Activated T-helper 1 cell treated with Interleukin-2 at 50 U/mL for 16 hours (primary cell): ENCODE measurements at places on chromosomes 1 and 21.

DNA sequence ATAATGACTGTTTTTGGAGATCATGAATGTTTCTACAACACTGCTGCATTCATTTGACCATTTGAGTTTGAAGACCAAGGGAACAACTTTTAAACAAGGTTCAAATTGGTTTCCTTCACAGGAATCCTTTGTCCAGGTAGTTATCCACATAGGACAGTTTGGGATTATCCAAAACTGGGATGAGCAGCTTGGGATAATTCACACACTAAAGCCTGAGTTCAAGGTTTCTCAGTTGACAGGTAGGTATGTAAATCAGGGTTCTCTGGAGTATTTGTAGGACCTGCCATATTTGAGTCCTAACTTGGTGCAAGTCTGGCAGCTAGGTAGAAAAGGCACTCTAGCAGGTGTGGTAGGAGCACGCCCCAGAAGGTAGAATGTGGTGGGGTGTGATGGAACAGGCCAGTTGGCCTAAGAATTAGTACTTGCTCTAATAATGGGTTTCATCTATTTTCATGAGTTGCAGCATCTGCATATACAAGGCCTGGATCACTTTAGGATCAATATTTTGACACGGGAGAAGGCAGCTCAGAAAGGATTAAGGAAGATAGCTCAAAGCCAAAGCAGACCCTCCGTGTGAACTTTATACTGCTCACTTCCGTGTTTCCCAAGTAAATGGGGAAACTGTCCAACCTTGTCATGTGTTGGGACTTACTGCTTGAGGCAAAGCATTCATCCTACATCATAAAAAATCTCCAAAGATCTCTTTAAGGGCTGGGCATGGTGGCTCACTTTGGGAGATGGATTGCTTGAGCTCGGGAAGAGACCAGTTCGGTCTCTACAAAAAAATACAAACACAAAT lies 14.1 kb upstream of the RAB42 start:
- no peak for DNase-seq

DNA sequence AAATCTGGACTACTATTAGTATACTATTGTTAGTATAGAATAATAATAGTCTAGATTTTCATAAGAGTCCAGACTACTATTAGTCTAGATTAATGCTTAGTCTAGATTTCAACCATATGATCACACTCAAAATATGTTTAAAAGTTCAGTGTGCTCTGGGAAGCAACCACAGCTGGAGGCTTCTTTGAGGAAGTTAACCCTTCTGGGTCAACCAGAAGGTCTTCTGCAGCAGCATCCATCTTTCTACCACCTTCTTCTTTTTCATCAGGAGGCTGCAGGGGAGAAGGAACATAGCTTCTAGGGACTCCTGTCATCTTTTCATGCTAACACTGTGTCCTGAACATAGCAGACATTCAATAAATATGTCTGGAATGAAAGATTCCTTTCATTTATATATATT lies 51.2 kb upstream of the DNAJC6 start:
- no peak for DNase-seq

DNA sequence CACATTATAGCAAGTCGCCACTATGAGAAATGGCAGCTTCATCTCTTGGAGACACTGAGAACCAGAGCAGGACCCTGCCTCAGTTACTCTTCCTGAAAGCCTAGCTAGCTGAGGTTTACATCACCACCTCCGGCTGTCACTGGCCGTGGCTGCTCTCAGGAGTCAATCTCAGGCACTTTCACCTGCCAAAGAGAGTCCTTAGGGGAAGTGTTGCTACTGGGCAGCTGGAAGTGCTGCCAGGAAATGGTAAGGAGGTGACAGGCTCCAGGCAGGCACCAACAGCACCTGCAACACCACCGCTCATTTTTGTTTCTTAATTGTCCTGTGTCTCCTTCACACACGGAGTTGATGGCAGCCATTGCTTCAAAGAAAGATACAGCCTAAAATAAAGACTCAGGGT lies 92.5 kb downstream of the DSCAM start:
- DNase-seq = no peak

- DNase-seq = no peak
Observed at GRCh38 chr1:228977741-228978140, 242.5 kb downstream of the RHOU start.

DNA sequence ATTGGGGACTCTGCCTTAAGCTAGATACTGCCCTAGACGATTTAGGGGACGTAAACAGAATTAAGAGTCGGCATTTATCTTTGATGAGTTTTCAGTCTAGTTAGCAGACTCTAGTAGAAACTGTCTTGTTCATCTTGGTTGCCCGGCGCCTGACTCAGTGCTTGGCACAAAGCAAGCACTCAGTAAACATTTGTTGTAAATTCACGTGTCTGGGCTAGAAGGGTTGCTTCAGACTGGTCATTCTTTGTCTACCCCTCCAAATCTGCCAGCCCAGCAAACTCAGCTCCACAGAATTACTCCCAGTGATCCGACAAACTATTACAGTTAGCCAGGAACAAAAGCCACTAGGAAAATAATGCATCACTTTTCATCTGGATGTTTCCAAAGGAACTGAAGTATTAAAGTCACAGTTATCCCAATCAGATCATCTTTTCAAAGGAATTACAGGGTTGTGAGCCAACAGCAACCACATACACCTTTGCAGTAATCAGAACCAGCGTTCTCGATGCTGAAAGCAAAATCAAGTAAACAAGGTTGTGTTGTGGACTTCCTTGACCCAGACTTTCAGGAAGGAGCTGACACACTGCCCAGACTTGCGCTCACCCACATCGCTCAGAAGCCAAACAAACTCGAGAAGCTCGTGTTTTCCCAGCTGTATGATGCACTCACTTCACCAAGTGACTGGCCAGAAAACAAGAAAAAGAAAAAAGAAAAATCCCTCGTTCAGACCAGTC lies 66.5 kb upstream of the GADD45A start:
- DNase-seq = no peak

GRCh38 chr1:247435030-247435758 lies 19.2 kb downstream of the NLRP3 start:
- DNase-seq = no peak

DNA sequence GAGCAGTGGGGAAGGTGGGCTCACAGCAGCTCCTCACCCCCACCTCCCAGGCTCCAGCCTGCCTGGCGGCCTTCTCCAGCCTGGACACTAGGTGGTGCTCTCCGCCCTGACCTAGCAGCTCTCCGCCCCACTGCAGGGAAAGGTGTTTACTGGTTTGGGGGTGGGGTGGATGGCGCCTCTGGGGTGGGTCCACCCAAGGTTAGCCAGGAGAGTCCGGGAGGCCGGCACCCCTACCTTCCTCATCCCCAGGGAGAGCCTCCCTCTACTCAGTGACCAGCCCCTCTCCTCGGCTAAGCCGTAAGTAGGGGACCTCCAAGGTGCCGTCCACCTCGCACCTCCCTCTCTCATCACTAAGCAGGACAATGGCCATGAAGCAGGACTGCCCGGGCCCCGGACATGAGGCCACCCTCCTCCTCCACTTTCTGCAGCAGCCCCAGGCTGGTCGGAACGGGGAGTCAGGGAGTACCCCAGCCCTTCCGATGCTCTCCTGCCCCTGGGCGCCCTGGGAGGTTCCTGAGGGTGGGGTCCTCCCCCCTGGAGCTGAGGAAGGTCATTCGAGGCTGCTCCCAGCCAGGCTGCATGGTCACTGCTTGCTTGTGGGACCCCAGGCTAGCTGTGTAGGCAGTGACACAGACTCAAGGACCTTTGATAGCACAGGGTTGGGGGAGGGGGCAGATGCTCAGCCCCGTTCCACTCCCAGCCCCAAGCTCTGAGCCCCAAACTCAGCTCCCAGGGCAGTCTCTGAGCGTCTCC lies 101.4 kb upstream of the VAMP3 start:
- peak; percentile 25 for DNase-seq

DNA sequence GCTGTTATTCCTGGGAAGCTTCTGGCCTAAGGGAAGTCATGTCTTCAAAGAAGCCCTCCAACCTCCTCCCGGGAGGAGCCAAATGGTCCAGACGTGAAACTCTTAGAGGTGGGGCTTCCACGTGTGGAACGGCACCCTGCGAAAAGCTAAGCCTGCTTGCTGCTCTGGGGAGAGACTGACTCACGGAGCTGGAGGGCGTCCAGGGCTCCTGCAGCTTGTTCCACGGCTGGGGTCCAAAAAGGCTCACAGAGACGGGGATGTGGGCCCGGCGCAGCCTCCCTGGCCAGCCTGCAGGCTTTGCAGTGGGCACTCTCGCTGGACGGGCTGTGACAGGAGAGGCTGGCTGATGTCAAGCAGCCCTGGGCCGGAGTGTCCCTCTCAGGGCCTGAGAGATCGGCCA lies 105.1 kb downstream of the COLGALT2 start:
- DNase-seq = no peak

GRCh38 chr1:57551476-57551875 lies 127.6 kb upstream of the DAB1 start:
- DNase-seq = no peak

DNA sequence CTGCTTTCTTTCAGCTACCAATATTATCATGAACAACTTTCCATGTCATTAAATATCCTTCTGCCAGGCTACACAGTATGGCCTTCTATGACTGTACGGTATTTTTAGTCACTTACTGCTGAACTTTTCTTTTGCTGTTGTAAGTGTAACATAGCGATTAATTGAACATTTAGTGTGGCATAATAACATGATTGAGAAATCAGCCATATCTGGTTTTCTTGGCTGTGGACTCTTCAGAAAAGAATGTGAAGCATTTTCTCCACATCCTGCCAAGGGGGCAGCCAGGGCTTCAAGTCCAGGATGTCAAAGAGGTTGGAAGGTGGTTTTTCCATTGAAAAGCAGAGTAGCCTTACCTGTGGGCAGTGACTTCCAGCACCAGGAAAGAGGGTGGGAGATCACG lies 8.8 kb upstream of the AHCYL1 start:
- no peak for DNase-seq

DNA sequence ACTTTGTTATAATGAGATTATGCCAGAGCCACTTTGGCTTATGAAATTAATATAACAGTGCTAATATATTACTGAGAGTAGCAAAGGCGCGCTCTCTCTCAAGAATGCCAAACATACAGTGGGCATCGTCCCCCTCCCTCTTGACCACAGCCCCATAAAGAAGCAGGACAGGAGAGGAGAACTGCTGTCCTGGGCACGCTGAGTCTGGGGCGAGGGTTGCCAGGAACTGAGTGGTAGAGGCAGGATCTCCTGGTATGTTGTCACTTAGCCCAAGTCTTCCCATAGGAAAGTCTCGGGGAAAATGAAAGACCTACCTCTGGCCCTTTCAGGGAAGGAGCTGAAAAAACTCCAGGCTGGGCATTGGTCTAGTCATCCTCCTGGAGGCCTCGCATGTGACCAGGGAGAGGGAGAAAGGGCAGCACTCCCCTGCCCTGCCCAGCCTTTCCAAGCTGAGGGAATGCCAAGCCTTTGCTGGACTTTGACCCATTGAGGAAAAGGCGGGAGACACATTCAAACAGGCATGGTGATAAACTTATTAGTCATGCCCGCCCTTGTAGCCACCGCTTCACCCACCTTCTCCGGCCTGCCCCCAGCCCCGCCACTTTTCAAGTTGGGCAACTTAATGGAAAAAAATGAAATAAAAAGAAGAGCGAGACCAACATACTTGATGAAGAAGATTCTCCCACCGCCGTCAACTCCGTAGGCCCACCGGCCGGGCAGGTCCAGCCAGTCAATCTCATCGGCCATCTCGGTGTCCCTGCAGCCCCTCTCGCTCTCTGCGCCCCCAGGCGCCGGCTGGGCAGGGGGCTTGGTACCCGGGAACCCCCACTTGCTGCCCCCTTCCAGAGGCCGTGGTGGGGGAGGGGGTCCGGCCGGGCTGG lies 17.4 kb upstream of the PLEKHA6 start:
- no peak for DNase-seq

- DNase-seq = no peak
Observed at GRCh38 chr1:71780681-71781080, 501.7 kb downstream of the NEGR1 start.

DNA sequence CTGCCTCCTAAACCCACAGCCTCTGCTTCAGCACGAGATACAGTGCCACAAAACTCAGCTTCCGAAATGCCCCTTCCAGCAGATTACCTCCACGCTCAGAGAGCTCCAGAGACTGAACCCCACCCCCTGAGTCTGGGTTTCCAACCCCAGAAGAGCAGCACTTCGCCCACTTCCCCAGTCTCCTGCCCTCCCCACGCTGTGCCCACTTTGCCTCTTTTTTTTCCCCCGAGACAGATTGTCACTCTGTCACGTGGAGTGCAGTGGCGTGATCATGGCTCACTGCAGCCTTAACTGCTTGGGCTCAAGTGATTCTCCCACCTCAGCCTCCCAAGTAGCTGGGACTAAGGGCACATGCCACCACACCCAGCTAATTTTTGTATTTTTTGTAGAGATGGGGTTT lies 10.1 kb downstream of the ICMT start:
- no peak for DNase-seq

DNA sequence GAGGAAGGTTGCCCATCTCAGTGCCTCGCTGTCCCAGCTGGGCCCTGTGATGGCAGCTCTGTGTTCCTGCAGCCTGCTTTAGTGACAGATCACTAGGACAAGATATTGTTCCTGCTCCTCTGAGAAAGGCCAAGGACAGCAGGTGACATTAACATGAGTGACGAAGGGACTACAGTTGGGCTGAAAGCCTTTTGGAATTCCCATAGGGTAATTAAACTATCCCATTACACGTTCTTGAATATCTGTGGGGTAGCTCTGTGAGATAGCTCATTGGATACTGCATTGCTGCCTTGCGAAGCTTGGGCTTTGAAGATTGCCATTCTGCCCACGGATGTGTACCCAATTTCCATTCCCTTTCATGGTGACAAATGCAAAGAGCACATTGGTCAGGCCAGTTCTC lies 78.2 kb upstream of the COA6 start:
- DNase-seq = no peak

DNA sequence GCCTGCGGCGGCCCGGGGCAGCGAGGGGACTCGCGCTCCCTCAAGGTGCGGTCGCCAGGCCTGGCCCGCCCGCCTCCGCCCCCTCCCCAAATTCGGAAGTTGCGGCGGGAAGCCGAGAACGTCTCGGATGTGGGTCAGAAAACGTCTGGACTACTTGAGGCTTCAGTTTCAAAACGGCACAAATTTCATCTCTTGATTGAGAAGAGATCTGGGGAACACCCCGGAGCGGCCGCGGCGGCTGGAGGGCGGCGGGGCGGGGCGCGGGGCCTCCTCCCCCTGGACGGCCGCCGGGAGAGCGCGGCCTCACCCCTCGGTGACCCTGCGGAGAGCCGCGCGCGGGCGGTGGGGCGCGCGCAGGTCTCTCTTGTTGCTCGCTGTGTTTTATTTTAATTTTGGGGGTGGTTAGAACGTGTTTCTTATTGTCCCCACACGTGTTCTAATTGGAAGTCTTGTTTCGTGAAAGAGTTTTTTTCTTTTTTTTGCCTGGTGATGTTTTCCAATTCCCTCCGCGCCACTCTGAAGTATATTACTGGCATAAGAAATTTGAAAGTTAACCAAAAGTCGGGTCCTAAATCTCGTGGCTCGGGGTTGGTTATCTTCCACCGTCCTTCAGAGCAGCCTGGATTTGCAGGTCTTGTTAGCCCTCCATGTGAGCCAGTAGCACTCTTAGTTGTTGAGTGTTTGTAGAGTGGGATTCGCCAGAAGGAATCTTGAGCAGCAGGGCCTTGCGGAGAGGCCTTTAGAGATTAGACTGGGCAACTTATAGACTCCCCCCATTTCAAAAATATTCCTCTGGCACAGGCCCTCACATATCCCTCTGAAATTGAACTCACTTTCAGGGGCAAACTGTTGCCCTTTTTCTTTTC lies 749 bp downstream of the PCBP3 start:
- no peak for DNase-seq
